Stimulated activated CD4-positive, alpha-beta T cell treated with anti-CD3 and anti-CD28 coated beads, TNF-alpha, amount 100 ng/mL, for 48 hours (primary cell): ENCODE measurements at places on chromosomes 3 and 15.
A peak's percentile ranks its signal among the peaks of the same experiment; 100 is the strongest.

DNA sequence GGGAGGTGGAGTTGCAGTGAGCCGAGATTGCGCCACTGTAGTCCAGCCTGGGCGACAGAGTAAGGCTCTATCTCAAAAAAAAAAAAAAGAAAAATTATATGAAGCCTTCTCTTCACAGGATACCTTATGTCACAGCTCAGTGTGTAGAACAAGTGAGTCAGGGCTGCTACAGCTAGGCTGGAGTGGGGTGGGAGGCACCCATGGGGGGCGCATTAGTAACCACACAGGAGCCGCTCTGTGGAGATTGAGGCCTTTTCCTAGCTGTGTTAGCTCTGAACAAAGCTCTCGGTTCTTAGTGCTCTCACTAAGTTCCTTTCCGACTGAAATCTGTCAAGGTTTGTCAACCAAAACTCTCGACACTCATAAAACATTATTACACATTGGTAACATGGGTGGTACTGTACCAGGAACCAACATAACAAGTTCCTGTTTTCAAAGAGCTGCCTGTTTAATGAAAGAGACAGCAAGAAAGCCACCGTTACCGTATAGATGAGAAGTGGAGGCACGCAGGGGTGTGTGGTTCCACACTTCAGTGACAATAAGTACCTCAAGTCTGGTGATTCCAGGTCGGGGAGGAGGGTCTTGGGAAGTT is 4.5 kb downstream of the LRRC31 start:
- DNase-seq: peak; percentile 4

GRCh38 chr3:177598097-177598833 is 401.0 kb upstream of the TBL1XR1 start:
- no peak for DNase-seq

GRCh38 chr15:66906668-66907614 is 158.5 kb upstream of the SMAD3 start:
- DNase-seq: no peak

GRCh38 chr3:97815149-97815917 is 6.5 kb upstream of the CRYBG3 start:
- DNase-seq: peak; percentile 23

GRCh38 chr3:117610156-117610555 is 900.6 kb downstream of the TUSC7 start:
- no peak for DNase-seq

DNA sequence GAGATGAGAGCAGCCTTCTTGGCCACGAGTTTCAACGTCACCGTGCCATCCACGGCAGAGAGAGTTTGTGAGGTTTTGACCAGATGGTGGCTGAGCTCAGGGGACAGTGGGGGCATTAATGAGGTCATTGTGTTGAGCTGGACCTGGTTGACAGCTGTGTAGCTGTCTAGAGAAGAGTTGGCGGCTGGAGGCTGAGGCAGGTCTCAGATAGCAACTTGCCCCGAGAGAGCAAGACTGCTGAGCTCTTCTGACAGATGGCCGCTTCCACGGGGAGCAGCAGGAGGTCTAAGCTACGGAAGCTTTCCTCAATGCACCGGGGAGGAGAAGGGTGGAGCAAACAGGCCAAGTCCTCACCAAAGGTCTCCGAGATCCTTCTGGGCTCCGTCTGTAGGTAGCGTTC is 44.8 kb upstream of the EIF5A2 start:
- no peak for DNase-seq

GRCh38 chr3:38590521-38590920 is 59.0 kb downstream of the SCN5A start:
- DNase-seq: no peak
